Stimulated activated CD4-positive, alpha-beta T cell treated with anti-CD3 and anti-CD28 coated beads, Interleukin-4, amount 100 ng/mL, for 24 hours (primary cell): ENCODE measurements at places on chromosomes 11 and 22.

- no peak for DNase-seq
Observed at GRCh38 chr11:11543656-11544055, 78.1 kb downstream of the GALNT18 start.

- DNase-seq, result no peak
Observed at GRCh38 chr11:16347928-16348685, 8.2 kb downstream of the SOX6 start.

DNA sequence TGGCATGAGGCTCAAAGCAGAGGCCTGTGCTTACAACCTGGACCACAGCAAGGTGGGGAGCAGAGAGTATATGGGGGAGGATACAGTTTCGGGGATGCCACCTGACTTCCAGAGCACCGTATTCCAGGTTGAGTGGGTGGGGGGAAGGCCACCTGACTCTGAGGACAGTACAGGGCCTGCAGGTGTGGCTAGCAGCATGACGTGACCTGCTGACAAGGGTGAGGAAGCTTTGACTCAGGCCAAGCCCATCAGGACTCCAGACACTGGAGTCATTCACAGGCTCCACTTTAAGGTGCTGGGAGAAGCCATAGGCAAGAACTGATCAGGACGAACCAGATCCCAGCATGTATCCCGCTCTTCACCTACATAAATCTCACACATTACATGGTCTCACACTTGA, 34.6 kb upstream of the CRTAM start:
- no peak for DNase-seq

GRCh38 chr11:86948733-86949132, 6.5 kb downstream of the FZD4 start:
- DNase-seq, result no peak

DNA sequence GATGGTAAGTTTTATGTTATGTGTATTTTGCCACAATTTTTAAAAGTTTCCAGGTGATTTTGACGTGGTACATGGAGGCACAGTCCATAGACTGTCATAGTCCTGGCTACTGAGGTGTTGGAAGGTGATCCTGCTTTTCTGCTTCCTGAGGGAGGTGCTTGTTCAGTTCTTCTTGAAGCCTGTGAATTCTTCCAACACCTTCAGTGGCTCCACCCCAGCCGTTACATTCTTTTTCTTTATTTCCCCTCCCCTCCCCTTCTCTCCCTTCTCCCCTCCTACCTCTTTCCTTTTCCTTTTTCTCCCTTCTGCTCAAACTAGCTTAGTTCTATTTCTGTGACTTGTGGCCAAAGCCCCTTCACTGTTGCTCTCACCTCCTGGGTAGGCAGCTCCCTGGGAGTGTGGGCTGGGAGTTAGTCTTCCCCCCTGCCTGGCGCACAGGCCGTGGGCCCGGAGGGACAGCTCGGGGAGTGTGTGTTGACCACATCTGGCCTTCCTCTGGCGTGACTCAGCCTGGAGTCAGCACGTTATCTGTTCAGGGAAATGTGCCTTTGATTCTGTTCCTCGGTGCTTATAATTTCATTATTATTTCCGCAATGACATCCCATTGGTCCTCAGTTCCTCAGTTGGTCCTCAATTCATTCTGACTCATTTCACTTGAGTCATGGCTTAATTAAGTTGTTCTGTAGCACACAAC, 566.2 kb downstream of the TBC1D22A start:
- DNase-seq, result no peak

DNA sequence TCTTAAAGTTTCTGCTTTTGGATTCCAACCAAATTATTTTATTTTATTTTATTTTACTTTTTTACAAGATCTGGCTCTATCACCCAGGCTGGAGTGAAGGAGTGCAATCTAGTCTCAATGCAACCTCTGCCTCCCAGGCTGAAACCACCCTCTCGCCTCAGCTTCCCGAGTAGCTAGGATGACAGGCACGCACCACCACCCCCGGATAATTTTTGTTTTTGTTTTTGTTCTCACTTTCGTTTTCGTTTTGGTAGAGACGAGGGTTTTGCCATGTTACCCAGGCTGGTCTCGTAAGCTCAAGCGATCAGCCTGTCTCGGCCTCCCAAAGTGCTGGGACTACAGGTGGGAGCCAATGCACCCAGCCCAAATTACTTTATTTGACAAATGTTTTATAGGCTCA, 219.8 kb downstream of the ETS1 start:
- DNase-seq, result peak; percentile 23

DNA sequence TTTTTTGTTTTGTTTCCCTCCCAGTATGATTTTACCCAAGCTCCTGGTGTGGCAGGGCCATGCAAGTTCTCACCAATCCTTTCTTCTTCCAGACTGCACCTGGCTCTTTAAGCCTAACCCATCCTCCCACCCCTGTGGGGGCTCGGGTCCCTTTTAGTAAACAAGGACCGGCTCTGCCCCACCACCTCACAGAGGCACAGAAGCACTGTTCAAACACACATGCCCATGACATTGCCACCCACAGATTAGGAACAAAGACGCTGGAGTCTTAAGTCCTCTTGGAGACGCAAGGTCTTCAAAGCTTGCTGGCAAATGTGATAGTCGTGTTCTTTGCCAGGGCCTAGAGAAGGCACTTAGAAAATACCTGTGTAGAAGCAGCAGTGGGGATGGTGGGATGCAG, 18.9 kb downstream of the UQCR10 start:
- no peak for DNase-seq

GRCh38 chr11:44911029-44911814, 39.5 kb downstream of the TP53I11 start:
- DNase-seq, result peak; percentile 91

DNA sequence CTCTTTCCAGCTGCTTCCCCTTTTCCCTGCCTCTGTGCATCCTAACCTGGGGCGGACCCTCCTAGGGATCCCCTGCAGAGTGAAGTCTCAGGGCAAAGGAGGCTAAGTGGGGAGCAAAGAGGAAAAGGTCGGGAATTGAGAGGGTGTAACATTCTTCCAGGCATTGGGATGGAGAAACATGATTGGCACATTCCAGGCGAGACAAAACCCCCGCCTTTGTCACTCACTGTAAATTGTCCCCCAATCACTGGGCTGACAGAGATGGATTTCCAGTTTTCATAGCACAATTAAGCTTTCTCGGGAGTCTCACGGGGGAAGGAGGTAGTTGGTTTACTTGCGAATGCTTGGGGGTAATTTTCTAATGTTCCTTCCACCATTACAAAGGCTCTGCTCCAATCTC, 74.9 kb downstream of the MIAT start:
- no peak for DNase-seq

- DNase-seq, result no peak
Observed at GRCh38 chr11:46009647-46010046, 87.2 kb downstream of the LARGE2 start.

DNA sequence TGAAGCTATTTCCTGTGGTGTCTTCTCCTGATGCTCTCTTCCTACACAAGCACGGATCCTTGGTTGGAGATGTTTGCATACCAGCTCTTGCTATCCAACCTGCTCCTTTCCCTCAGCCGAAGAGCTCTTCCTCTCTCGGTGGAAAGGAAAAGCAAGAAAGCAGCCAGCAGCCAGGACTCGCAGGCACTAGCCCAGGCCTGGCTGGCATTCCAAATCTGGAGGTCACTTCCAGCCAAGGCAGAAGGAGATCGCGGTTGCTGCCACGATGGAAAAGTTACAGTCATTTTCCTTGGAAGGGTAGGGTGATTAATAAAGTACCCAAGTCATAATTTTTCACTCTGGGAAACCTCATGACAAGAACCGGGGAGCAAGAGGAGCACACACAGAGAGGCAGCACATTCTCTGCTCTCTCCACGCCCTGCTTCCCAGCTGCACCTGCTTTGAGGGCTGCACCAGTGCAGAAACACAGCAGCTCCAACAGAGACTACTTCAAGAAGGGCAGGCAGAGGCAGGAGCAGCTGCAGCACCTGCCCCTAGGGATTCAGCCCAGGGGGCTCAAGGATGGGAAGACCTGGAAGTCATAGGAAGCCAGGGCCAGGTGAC, 399.3 kb downstream of the CADM1 start:
- no peak for DNase-seq

DNA sequence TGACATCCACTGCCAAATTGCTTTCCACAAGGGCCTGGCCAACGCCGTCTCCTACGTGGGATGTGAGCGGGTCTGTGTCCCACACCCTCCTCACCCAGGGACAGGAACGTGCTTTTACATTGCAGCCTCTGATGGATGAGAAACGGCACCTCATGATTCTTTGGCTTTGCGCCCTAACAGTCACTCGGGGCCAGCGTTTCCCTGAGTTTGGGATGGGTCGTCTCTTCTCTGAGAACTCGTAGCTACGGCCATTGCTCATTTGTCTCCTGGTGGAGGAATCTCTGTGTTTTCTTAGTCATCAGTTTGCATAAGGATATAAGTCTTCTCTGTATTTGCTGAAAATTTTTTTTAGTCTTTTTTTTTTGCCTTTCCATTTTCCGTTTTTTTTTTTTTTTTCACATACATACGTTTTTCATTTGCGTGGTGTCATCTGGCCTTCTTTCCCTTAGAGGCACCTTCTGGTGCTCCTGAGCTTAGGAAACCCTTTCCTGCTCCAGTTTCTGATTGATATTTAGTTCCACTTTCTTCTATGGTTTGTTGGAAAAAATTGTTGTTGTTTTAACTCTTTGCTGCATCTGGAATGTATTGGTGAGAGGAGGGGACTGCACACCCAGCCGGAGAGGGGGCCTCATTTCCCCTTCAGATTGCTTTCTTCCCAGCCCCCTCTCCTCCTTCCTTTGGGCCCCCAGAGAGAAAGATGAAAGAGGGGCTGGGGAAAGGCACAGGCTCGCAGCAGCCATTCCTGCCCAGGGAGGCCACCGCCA, 12.0 kb downstream of the TNNT3 start:
- no peak for DNase-seq

GRCh38 chr22:46844606-46845210, 82.3 kb downstream of the TBC1D22A start:
- no peak for DNase-seq

GRCh38 chr11:2521081-2521732, 76.4 kb downstream of the KCNQ1 start:
- DNase-seq, result peak; percentile 1

DNA sequence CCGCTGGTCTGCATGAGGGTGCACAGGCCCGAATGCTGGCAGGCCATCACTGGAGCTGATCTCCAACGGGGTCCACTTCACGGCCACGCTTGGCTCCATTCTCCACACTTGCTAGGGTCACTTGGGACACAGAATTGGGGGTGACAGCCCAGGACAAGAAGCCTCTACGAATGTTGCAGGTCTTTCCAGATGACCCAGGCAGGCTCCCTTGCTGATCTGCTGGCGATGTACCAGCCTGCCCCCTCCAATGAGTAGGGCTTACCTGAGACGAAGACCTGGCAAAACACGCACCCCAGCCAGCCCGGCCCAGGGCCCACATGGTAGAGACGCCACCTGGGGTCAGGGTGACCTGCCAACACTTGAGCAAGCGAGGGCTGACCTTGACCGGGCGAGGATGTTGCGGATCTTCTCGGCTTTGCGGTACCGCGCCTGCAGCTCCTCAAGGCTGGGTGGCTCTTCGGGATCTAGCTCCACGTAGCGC, 44.9 kb downstream of the C11orf58 start:
- no peak for DNase-seq

GRCh38 chr11:26993965-26994457, at the start of gene FIBIN:
FIBIN (plus strand) TSS chr11:26994112; CDS start chr11:26994527, 415 bp downstream.
- DNase-seq, result no peak

GRCh38 chr22:19821523-19822300, 33.0 kb downstream of the GNB1L start:
- DNase-seq, result no peak

DNA sequence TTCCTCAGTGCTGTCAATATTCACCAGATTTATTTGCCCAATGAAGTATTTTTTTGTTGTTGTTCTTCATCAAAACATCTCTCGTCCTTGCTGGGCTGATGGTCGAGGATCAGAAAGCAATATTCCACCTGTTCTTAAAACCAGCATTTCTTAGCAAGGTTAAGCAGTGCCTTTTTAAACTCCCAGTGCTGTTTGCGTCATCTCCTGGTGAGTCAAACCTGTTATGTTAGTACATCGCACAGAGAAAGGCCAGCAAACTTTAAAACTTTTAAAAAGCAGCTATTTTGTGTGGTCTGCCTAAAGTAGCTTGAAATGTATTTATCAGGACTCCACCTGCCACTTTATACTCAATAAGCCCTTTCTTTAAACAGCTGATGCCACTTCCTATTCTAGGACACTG, 802.0 kb downstream of the KCNA4 start:
- no peak for DNase-seq

DNA sequence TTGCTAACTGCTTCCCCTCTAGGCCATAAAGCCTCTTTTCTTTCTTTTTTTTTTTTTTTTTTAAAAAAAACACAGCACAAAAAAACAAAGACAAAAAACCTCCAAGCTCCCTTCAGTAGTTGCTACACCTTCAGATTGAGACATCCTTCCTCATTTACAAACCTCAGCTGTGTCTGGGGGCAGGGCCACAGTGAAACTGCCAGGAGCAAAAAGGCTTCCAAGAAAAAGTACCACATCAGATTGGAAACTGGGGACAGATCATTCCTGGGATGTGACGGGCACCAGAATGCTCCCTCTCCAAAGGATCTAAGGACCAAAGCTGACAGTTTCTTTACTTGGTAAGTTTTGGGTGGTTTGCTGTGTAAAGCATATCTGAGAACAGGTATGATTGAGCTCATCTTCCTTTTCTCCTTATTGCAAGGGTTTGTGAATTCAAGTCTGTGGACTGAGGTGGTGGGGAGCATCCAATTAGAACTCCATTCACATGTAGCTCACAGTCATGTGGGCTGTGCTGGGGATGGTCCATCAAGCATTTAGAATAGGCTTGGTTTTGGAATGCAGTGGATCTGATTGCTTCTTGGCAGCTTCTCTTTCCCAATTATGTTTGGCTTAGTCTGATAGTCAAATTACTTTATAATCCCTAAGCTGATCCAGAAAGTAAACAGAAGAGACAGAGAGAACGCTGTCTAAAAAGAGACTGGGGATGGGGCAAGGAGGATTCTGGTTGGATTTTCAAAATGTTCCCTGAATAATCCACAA, 705 bp downstream of the BBOX1 start:
- DNase-seq, result no peak

DNA sequence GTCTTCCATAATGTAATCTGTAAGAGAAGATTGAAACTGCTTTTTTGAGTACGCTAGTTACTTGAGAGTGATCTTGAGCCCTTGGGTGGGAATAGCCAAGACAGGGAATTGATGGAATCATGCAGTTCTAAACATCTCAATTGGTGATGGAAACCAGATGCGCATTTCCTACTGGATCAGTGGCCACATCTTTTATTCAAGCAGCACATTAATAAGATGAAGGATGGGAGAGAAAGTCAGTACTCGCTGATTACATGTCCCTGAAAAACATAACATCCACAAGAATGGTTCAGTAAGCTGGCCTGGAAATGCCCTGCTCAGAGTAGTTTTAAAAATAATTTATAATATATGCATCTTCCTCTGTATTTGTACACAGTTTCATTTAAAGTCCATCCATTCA, 833.8 kb downstream of the JRKL start:
- no peak for DNase-seq

GRCh38 chr22:37275134-37275533, 7.2 kb upstream of the CYTH4 start:
- DNase-seq, result no peak

DNA sequence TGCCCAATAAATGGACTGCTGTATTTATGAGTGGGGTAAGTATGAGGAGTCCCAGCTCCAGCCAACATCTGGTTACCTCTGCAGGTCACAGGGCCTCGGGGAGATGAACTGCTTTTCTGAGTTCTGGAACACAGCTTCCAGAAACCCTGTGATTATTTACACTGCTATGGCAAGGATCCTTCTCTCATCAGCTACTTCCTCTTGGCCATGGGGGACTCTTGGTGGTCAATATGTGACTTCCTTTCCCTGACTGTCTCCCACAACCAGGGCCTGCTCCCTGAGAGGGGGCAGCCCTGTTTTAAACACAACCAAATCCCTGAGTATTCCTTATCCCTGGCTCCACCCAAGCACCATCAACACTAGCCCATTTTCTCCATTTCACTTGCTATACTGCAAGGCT, 10.0 kb downstream of the RHOG start:
- DNase-seq, result no peak
